Upper lobe of right lung (tissue), 1 donor: ENCODE measurements at places on chromosomes 2 and 18. TPM values are rescaled to one million over a fixed set of nuclear protein-coding genes. Genes with fewer than 3 reads are reported as not detected.
A peak's percentile ranks its signal among the peaks of the same experiment; 100 is the strongest.

THSD7B gene
- total RNA-seq: 0.14 TPM

LRRC30 gene
- total RNA-seq: not detected

CERKL gene
- total RNA-seq: 0.29 TPM

KLHL41 gene
- 0.61 TPM for total RNA-seq

ELOA2 gene
- total RNA-seq: not detected

RTP5 gene
- total RNA-seq: not detected

DNA sequence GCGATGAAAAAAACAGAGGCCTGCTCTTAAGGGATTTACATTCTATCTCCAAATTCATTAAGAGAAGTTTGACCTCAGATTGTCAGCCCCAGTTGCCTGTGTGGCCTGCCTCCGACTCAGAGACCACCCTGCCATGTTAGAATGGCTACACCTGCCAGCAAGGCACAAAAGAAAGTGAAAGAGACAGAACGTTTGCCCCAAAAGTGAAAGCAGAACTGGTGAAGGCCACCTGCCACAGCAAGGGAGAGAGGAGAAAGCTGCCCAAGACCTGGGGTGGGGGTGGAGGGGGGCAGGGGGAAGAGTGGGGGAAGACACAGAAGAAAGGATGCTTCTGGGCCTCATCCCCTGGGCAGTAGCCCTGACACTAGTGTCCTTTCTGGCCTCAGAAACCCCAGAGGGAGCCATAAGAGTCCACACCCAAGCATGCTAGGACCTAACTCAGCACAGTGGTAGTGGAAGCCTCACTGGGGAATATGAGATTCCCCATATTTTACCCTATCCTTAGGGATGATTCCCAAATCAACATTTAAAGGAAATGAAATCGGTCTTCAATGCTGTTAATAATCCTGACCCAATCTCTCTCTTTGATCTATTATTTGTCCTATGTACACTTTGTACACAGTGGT, 389.7 kb downstream of the TXNL1 start:
- no peak for DNase-seq

- DNase-seq: peak; percentile 73
Observed at GRCh38 chr2:73291093-73291460, 2.3 kb downstream of the EGR4 start.

DNA sequence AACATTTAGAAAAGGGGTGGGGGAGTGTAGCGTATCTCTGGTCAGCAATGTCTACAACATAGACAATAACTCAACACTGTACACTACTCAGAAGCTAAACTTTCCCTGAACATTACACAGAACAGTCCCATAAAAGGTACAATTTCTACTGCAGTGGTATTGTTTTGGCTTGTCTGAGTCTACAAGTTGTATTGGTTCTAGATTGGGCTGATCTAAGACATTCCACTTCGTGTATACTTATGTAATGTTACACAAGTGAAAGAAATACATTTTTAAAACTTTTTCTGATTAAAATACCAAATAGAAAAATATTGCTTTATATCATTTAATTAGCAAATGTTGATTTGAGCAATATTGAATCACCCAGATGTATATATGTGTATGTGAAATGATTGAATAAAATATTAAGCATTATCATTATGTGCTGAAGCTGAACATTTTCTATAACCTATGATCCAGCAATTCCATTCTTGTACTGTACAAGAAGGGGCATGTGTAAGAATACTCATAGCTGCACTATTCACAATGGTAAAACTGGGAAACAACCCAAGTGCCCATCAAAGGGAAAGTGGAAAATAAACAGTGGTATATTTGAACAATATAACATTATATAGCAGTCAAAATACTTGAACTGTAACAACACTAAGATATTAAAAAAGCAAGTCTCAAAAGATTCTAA, 52.4 kb downstream of the VSNL1 start:
- DNase-seq: no peak

GRCh38 chr2:3151153-3151918, 226.3 kb downstream of the EIPR1 start:
- no peak for DNase-seq

GRCh38 chr18:5824370-5824984, 70.8 kb downstream of the TMEM200C start:
- no peak for DNase-seq

DNA sequence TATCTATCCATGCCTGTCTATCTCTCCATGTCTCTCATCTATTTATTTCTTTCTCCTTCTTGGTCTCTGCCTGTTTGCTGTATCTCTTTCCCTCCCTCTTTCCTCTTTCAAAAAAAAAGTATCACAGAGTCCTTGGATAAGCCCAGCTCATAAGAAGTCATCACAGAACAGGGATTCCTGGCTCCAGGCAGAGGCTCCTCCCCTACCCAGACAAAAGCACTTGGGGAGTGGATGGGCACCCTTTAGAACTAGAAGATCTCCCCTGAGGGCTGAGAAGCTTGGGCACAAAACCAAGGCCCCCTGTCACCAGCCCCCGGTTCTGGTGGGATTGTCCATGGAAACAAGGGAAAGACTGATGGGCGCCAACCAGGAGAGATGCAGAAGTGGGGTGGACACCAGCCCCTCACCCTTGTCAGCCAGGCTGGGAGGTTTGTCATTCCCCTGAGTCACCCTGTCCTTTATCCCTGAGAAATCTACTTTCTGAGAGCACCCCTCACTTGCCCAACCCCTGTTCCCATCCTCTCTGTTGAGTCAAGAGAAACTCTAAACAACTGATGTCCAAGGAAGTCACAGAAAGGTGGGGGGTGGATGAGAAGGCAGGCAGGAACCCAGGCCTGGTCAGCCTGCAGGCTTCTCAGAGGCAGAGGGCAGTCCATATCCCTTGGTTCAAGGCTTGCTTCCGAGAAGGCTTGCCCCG, 127.1 kb downstream of the TNS1 start:
- DNase-seq: no peak

DNA sequence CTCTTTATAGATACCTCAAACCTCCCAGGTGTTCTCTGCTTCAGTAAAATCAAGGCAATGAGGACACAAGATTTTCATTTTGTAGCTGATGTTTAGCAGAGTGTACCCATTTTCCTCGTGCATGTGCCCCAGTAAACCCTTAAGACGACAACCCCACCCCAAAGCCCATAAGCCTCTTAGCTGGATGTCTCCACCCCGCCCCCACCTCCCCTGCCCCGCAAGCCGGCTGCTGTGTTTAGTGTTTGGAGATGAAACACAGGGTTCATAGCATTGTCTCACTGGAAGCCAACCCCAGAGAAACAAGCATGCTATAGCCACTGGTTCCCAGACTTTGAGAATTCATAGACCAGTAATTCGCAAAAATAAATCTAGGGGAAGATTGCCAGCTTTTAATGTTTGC, 5.8 kb upstream of the SAG start:
- DNase-seq: no peak

- DNase-seq: no peak
Observed at GRCh38 chr2:72765997-72766609, 59.7 kb downstream of the EXOC6B start.

DNA sequence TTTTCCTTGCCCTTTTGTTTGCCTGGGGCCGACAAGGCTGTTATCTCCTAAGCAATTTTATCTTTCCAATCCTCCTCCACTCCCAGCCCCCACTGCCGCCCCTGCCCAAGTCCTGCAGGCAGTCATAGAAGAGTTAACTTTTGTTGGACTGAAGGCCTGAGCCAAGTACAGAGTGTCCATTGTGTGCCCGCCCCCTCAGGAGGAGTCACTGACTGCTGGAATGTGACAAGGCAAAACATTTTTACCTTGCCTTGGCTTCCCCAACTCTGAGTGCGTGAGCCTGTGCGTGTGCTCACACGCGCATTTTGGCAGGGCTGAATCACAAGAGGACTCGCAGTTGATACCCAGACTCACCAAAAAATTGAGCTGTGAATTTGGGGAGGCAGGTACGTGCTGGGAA, 16.2 kb downstream of the SETBP1 start:
- DNase-seq: no peak

DNA sequence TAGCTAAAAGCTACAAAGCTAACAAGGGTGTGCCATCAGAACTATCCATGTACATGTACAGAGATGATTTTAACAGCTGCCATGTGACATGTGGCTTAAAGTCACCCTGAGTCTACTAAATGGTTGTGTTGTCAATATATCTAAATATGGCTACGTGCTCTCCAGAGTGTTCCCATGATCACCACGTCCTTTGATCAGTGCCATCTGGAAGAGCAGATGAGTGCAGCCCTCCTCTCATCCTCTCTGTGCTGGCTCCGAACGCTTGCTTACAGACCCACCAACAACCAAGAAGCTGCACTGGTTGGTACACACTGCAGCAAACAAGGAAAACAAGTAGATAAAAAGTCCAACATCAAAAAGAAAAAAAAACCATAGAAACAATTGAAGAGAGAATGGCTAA, 88.6 kb upstream of the NARS1 start:
- DNase-seq: no peak

DNA sequence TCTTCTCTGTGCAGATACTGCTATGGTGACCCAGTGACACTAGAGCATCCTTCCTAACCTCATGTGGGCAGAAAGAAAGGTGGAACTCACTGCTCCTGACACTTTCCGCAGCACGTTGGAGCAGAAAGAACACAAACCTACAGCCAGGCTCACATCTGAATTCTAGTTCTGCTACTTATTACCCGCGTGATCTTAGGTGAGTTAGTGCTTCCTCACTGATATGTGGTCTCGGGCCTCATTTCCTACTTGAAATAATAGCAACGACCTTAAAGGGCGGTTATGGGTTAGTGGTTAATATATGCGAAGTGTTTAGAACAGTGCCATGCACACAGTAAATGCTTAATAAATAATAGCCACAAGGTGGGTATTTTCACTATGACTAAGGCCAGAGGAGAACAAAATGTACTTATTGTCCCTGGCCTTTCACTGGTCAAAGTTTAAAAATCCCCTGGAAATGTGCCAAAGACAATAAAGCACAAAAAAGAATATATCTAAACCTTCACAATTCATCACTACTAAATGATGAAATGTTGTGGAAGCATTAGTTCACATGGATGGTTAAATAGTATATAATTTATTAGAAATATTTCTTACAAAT, 66.6 kb downstream of the MYOM1 start:
- DNase-seq: no peak

DNA sequence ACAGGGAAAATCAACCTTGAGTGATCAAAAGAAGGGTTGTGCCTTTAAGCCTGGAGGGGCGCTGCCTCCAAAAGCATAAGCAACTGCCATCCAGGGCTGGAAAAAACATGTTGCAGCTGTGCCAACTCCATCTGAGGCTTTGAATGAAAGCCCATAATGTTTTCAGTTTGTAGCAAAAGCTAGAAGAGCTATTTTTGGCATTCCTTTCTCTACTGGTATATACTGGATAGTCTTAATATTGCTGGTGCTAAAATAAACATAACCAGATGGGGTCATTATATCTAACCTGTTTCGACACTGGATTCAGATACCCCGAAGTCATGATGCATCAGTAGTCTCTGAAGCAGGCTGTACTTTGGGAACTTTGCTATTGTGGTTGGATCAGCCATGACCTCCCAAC, 25.1 kb downstream of the ANXA4 start:
- no peak for DNase-seq

GRCh38 chr2:15923597-15923996, 16.8 kb upstream of the MYCN start:
- DNase-seq: no peak

- DNase-seq: no peak
Observed at GRCh38 chr2:178385595-178386148, 65.3 kb downstream of the PRKRA start.

DNA sequence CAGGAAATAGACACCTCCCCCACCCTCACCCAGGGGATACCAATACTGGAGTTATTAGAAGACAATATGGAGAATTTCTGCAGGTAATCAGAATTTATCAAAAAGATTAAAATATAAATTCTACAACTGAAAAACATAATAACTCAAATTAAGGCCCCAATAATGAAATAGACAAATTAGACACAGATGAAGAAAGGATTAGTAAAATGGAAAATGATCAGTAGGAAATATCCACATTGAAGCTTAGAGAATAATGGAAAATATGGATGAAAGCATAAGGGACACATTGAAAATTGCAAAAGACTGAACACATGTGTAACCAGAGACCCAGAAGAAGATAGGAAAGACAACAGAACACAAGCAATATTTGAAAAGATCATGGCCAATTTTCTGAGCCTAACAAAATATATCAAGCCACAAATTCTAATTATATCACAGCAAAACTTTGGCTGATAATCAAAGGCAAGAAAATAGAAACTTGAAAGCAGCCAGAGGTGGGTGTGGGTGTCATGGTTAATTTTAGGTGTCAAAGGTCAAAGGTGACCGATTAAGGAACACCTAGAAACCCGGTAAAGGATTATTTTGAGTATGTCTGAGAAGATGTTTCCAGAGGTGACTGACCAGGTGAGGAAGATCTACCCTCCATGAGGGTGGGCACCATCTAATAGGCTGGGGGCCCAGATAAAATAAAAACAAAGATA, 28.2 kb downstream of the BOK start:
- no peak for DNase-seq

- DNase-seq: no peak
Observed at GRCh38 chr2:221539246-221539645, 32.9 kb downstream of the EPHA4 start.

DNA sequence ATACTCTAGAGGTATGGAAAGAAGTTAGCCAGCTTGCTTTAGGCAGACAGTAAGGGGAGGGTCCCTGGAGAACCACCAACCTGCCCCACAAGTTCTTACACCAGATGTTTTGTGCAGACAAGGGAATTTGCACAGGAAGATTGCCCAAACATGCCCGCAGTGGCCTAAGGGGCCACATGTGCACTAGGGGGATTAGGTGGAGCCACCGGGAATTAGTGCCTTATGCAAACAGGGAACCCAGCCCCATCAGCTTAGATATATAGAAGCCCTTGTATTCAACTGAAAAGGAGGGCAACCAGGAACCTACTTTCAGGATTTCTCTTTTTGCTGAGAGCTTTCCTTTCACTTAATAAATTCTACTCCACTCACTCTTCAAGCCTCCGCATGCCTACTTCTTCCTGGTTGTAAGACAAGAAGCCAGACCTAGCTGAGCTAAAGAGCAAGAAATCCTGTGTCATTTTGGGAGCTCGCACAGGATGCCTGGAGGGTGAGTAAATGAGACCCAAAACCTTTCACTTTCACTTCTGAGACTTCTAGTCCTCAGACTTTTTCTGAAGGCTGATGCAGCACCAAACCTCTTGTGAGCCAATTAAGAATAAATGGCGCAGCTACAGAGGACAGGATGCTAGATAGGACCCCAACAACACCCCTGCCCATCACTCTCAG, 146.3 kb downstream of the GCA start:
- no peak for DNase-seq

DNA sequence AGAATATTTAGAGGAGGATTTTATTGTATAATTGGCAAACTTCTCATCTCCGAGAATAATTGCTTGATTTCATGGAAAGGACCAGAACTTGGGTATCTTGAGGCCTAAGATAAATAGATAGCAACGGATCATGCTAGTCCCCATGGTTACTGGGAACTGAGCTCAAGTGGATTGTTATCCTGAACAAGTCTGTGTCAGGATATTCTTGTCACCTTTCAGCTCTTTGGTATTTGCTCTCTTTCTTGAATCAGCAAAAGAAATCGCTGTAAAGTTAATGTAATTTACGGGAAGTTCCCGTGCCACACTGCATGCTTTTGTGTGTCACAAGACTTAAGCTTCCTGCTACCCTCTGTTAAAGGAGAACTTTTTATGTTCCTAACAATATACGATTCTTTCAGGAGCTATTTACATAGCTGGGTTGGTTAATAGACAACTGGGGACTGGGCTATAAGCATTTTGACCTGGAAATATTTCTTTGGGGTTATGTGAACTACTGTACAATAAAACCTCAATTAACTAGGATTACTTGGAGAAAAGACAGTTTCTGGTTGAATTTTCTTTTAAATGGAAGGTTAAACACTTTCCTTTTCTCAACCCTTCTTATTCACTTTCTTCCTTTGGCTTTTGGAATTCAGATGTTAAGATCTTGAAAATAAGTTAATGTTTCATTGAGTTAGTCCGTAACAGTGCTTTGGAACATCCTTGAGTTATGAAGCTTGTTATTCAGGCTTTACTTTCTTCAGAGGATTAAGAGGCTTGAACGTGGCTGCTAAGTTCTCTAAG, 151.2 kb downstream of the FMNL2 start:
- DNase-seq: no peak
